ENCODE measurements at places on chromosomes 3 and 15. TPM values are rescaled to one million over a fixed set of nuclear protein-coding genes. Genes with fewer than 3 reads are reported as not detected.

GRCh38 chr3:33050071-33050653, 46.8 kb downstream of the GLB1 start:
- DNase-seq, result no peak

- no peak for DNase-seq
Measured at GRCh38 chr15:74136814-74137536, 6.6 kb downstream of the ISLR2 start.

DNA sequence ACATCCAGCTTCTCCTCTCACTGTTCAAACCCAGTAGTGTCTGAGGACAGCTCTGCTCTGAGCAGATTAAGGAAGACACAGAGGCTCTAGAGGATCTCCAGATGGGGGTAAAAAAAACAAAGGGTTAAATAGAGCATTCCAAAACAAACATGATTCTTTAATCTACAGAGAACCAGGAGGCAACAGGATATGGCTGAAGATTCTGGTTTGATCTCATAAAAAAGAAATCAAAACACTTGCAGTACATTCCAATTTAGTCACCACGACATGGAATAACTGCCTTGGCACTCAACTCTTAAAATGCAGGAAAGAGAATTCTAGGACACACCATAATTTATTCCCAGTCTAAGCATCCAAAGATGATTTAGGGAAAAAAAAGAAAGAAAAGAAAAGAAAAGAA, 32.0 kb downstream of the TM4SF4 start:
- peak; percentile 59 for DNase-seq

The CSPG4 gene
- total RNA-seq, result 26.9 TPM

The TRH gene
- not detected for total RNA-seq

Measured in astrocyte (in vitro differentiated cells and primary cell).